Large intestine (tissue), 12 donors: ENCODE measurements at places on chromosomes 11 and 22. TPM values are rescaled to one million over a fixed set of nuclear protein-coding genes. Genes with fewer than 3 reads are reported as not detected.

GRCh38 chr11:32931606-32932005 lies 39.0 kb downstream of the QSER1 start:
- no peak for DNase-seq

GRCh38 chr11:44858796-44859527 lies 91.7 kb downstream of the TP53I11 start:
- DNase-seq = no peak

GRCh38 chr22:29956680-29957079 lies 73.7 kb downstream of the MTMR3 start:
- DNase-seq = no peak

DNA sequence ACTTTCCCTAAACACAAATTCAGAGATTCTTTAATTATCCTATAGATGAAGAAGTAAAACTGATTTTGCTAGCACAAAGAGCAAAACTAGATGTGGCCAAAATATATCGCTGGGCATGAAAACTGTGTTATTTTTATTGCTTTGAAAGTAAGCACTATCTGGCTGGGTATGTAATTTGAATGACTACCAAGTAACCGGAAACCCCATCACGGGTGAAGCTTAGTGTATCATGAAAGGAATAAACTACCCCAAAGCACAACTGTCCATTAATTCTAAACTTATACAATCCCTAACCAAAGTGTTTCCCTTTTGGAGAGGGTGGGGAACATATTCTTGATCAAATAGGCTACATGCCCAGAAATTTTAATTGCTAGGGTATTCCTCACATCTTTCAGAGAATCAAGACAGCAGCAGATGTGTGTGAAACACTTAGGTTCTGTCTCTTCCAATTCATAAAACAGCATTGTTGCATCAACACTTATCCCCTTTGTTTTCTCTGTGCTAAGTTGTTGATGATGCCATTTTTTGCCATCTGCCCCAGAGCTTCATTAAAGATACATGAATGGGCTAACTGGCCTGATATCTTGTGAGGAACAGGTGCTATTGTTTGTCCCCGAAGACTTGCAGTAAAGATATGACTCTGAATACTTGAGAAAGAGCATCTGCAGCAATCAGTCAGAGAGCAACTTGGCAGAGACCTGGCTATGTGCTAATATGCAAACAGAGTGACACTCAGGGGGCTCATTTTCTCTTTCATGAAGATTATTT lies 238.2 kb downstream of the SOX6 start:
- no peak for DNase-seq

DNA sequence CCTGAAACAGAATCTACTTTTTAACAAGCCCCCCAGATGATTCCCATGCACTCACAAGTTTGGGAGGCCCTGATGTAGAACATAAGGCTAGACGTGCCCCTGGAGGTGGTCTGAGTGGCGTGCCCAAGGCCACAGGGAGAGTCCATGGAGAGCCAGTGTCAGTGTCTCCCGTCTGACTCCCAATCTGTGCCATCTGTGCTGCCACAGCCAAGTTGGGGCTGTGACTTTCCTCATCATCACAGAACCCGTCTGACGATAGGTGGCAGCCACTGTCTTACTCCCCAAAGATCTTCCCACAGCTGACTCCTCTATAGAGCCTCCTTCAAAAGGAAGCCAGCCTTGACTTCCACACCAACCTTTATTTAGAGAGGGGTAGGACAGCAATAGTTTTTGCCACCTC lies 470.5 kb downstream of the SOX6 start:
- no peak for DNase-seq

DNA sequence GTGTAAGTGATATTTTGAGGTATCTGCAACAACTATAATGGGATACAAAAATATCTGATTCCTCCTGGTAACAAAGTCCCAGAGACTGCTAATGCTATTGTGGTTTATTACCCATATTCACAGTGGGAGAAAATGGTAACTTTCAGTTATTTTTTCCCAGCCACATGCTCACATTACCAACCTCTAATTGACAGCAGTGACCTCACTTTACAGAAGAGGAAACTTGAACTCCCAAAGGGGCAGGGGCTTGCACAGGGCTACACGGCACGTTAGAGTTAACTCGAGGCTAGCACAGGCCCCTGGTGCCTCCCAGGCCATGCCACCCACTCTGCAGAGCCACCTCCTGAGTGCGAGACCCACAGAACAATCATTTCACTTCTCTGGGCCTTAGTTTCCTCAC lies 132.4 kb downstream of the TENM4 start:
- no peak for DNase-seq

DNA sequence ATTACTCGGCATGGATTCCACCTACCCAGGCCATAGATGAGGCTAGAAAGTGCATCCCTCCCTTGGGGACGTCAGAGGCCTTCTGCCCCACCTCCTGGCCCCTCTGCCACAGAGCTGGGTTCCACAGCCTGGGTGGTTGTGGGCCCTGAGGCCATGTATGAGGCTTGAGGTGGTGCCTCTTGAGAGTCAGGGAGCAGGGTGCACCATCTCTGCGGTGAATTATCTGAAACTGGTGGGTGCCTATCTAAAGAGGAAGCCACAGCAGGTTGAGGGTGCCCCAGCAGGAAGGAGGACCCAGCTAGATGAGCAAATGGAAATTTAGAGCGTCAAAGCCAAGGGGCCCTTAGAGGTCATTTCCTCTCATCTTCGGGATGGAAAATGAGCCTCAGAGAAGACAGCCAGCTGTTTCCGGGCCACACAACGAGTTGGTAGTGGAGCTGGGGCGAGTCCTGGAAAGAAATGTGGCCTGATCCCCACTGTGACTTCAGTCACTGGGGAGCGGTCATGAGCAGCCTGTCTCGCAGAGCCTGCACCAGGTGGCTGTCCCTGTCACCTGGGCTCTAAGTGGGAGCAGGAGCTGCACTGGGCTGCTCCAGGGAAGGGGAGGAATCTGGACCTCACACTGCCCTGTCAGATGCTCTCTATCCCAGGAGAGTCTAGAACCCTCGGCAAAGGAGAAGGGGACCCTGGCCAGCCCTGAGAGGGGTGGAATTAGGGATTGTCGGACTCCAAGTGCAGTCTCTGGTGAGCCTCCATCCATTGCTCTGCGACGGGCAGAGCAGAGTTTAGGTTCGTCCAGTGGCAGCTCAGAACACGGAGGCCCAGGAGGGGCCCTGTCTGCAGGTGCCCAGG lies 7.3 kb downstream of the ADORA2A start:
- peak; percentile 58 for DNase-seq

DNA sequence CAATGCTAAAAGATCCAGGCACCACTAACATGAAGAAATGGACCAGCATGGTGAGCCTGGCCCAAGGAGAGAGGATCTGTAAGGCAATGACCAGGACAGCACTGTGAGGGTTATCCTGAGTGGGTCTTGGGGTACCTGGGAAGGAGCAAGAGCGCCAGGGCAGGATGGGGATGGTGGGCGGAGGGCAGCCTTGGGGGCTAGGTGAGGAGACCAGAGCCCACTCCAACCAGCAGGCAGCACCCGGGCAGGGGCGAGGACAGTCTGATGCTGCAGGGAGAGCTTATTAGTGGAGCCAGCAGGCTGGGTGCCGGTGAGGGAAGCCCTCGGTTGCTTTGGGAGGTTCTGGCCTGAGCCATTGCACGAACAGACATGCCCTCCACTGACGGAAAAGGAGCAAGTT lies 10.7 kb upstream of the NAP1L4 start:
- DNase-seq = no peak

- no peak for DNase-seq
Measured at GRCh38 chr11:64566915-64567891, 23.8 kb upstream of the SLC22A12 start.

GRCh38 chr22:41919357-41920224 lies 4.7 kb upstream of the SHISA8 start:
- DNase-seq = no peak

DNA sequence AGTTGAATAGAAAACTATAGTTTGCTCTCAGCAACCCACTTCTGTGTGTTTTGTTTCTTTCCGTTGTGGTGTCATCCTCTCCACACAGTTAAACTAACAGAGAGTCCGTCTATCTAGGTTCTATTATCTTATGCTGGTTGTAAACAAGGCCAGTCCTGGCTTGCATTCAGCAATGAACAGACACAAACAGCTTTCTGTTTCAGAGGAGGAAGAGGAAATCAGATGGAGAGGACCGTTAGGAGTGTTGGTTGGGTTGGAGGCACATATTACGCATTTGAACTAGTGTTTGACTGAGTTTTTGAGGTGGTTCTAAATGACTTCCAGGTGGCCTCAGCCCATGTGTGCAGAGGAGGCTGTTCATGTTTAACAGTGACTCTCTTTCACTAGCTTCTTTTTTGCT lies 129.5 kb upstream of the SORL1-AS1 start:
- no peak for DNase-seq

DNA sequence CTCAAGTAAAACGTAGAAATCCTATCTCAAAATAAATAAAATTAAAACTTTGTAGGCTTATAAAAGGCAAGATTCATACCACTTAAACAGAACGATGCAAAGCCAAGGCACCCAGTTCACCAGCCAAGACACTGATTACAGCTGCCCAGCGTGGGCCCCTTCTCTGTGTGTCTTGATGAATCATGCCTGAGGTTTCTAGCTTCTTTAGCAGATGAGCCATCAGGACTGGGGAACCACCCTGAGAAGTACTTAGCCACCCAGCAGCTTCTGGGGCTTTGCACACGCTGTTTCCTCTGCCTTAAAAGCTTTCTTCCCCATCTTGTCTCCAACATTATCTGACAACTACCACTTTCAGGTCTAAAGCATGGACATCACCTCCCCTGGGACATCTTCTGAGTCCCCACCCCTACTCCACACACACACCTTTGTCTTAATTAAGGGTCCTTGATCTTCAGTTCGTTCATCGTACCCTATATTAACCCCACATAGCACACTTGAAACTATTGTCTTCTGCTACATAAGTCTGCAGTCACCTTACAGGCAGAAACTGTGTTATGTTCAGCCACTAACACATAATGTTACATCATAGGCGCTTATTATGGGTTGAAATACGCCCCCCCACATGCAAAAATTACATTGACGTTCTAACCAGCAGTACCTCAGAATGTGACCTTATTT lies 8.7 kb upstream of the LAYN start:
- no peak for DNase-seq

GRCh38 chr22:40324468-40325305 lies 21.6 kb upstream of the ADSL start:
- DNase-seq = no peak

- no peak for DNase-seq
Measured at GRCh38 chr11:35324981-35325380, 94.4 kb downstream of the SLC1A2 start.

DNA sequence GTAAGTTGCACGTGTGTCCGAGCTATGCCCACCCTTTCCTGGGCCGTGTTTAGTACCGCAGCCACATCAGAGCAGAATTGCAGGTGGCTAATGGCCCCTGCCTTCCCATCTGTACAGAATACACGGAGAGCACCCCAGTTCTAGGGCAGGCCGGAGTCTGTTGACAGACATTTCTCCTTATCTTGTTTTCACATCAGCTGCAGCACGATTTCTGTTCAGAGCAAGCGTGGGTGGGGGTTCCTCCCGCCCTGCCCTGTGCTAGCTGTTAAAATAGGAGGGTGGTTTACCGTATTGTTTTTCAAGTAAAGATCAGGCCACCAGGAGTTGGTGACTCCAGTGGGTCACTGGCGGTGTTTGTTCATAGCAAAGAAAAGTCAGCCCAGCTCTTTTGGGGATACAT lies 41.1 kb downstream of the UBASH3B start:
- DNase-seq = no peak

- no peak for DNase-seq
Measured at GRCh38 chr22:46115388-46115678, 35.0 kb upstream of the PPARA start.

GRCh38 chr11:47987310-47987709 lies 7.0 kb downstream of the PTPRJ start:
- no peak for DNase-seq

- no peak for DNase-seq
Measured at GRCh38 chr11:83951521-83951920, 665.4 kb upstream of the CCDC90B start.

GRCh38 chr11:134532131-134532920 lies 120.3 kb upstream of the B3GAT1 start:
- DNase-seq = no peak

- DNase-seq = no peak
Measured at GRCh38 chr11:129937592-129938238, 42.3 kb upstream of the NFRKB start.

DNA sequence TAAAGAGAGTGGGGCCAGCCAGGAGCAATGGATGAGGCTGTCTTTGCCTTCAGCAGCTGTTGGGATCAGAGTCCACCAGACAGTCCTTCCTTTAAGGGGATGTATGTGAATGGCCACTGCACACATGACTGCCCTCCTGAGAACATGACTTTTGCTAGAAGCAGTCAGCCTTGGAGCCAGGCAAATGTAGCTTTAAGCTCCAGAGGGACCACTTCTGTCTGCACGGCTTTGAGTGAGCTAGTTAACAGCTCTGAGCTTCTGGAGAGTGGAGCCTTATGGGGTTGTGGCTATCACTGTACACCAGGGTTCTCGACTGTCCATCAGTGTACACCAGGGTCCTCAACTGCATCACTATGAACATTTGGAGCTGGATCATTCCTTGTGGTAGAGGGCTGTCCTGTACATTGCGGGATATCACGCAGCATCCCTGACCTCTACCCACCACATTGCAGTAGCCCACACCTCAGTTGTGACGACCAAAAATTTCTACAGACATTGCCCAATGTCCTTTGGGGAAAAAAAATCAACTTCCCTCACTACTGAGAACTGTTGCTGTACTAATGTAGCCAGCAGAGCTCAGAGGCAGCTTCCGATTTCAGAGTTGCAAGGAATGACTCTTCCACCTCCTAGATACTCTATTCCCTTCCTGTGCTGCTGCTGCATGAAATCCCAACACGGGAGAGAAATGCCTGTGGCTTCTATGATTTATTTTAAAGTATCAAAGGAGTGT lies 169.4 kb downstream of the MYO18B start:
- no peak for DNase-seq

- no peak for DNase-seq
Measured at GRCh38 chr11:133814588-133815100, 30.7 kb downstream of the SPATA19 start.

- DNase-seq = no peak
Measured at GRCh38 chr22:35465109-35465701, 65.3 kb downstream of the MCM5 start.

GRCh38 chr11:108916935-108917334 lies 252.1 kb downstream of the DDX10 start:
- DNase-seq = no peak

- DNase-seq = no peak
Measured at GRCh38 chr22:35657571-35658312, 9.5 kb downstream of the APOL6 start.

CD82 gene
- 106 TPM for polyA plus RNA-seq

VPREB1 gene
- polyA plus RNA-seq = 0.24 TPM

MMP1 gene
- polyA plus RNA-seq = 5.5 TPM

WNT7B gene
- polyA plus RNA-seq = 0.33 TPM

ENTHD1 gene
- 0.06 TPM for polyA plus RNA-seq

RFPL3 gene
- polyA plus RNA-seq = 0.04 TPM

KDELR3 gene
- 47.2 TPM for polyA plus RNA-seq

DMC1 gene
- 1.9 TPM for polyA plus RNA-seq
